Keratinocyte (primary cell): ENCODE measurements at places on chromosomes 3 and 15.

- DNase-seq = no peak
Measured at GRCh38 chr15:89393056-89393455, 58.4 kb upstream of the POLG start.

- DNase-seq = no peak
Measured at GRCh38 chr3:142356818-142357217, 91.0 kb downstream of the XRN1 start.

GRCh38 chr15:63913336-63913735 is 79.6 kb upstream of the HERC1 start:
- no peak for DNase-seq

GRCh38 chr3:185677146-185677829 is 91.2 kb downstream of the SENP2 start:
- peak; percentile 77 for DNase-seq

DNA sequence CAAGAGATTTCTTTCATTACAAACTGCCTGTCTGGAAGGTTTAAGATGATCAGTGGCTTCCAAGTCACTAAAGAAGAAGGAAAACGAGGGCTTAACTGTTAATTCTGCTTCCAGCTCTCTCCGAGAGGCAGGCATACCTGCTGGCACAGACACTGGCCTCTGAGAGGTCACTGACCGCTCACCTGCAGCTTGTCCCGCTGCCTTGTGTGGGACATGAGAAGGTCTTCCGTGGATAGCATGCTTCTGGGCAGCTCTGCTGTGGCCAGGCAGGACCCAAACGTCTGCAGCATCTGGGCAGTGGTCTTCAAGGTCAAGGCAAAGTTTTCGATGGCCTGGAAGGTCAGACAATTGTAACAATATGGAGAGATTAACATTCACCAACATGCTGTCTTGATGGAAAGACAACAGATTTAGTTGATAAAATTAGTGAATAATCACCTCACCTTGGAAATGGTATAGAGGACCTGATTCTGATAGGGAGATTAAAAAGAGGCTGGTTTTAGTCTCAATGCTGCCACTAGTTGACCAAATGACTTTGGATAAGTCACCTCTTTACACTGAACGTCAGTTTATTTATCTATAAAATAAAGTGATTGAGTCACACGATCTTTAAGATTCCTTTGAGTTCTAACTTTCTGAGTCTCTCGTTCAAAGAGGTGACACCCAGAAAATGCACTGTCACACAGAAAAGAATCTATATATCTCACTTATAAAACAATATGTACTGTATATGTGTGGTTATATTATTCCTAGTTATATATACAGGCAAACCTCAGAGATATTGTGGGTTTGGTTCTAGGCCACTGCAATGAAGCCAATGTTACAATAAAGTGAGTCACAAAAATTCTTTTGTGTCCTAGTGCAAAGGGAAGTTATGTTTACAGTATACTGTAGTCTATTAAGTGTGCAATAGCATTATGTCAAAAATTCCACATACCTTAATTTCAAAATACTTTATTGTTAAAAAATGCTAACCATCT is 65.1 kb downstream of the B3GNT5 start:
- DNase-seq = no peak

DNA sequence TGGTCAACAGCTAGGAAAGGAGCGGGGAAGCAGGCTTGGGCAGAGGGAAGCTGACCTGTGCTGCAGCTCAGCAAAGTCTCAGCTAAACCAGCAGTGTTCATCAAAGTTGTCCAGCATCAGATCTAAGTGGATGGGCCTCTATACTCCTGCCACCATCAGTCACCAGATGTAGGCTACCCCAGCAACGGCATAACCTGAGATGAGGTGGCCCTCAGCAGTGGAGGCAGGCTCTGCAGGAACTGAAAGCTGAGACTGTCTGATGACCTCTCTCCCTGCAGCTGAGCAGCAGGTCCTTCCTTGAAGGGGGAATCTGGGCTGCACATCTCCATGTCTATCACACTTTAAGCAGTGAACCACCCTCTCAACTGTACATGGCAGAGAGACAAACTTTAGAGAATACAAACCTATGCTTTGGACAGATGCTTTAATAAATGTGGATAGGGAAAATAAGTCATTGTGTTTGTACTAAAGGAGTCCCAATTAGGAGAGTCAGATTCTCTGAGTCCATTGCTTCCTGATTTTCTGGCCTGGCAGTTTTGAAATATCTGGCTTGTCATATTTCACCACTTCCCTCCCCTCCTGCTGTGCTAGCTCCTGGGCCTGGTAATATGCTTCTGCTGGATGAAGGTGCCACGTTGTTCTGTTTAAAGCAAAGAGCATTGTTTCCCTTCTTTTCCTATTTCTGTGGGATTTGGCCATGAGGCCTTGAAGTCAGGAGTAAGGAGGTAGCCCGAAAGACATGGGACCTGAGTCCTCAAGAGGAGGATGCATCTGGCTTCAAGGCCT is 11.1 kb upstream of the PSTPIP1 start:
- no peak for DNase-seq

DNA sequence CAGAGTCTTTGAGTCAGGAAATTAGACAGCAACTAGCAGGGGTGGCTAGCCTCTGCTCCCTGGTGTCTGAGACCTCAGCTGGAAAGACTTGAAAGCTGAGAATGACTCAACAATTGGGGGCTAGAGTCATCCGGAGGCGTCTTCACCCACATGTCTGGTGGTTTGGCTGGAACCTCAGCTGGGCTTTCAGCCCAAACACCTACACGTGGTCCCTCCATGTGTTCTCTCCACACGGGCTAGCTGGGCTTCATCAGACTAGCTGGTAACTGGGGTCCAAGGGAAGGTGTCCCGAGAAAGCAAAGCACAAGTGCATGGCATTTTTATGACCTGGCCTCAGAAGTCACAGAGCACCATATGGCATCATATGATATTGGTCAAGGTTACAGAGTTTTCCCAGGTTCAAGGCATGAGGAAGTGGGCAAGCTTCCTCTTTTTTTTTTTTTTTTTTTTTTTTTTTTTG is 19.9 kb upstream of the ABHD2 start:
- DNase-seq = peak; percentile 69

- no peak for DNase-seq
Measured at GRCh38 chr15:39313467-39313866, 267.4 kb upstream of the THBS1 start.
